ENCODE measurements at places on chromosomes 3 and 15. TPM values are rescaled to one million over a fixed set of nuclear protein-coding genes. Genes with fewer than 3 reads are reported as not detected.

The FSTL1 gene
- total RNA-seq, result 161 TPM

GRCh38 chr3:127735767-127736693 lies 63.3 kb downstream of the ABTB1 start:
- DNase-seq, result peak; percentile 44

- DNase-seq, result no peak
These were observed 119.2 kb downstream of the OSBPL10 start for GRCh38 chr3:31861826-31862225.

- DNase-seq, result no peak
These were observed 61.8 kb downstream of the SLC9A9 start for GRCh38 chr3:143786219-143787191.

DNA sequence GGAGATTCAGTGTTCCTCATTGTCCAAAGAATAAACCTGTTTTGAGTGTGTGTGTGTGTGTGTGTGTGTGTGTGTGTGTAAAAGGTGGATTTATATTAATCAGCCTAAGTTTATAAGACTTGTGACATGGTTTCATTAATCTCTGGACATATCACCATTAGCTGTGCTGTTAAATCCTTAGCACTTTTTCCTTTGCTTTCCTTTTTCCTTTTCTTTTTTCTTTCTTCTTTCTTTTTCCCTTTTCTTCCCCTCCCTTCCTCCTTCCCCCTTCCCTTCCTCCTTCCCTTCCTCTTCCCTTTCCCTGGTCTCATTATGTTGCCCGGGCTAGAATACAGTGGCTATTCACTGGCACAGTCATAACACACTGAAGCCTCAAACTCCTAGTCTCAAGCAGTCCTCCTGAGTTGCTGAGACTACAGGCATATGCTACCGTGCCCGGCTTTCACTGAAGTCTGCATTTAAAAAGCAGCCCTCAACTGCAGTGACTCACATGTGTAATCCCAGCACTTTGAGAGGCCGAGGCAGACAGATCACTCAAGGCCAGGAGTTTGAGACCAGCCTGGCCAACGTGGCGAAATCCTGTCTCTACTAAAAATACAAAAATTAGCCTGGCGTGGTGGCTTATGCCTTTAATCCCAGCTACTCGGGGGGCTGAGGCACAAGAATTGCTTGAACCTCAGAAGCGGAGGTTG lies 28.6 kb upstream of the ITPKA start:
- DNase-seq, result no peak

DNA sequence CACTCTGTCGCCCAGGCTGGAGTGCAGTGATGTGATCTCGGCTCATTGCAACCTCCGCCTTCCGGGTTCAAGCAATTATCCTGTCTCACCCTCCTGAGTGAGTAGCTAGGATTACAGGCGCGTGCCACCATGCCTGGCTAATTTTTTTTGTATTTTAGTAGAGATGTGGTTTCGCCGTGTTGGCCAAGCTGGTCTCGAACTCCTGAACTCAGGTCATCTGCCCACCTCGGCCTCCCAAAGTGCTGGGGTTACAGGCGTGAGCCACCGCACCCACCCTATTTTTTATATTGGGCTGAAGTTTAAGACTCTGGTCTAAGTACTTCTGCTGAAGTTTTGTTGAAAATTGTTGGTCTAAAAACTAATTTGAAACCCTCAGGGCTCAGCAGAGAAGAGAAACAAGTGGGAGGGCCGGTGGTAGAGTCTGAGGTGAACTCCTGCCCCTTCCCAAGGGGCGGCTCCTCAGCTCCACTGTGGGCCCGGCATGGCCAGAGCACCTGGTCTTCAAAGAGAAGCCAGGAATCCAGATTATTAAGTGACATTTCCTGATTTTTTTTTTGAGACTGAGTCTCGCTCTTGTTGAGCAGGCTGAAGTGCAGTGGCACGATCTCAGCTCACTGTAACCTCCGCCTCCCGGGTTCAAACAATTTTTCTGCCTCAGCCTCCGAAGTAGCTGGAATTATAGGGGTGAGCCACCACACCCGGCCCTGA lies 4.0 kb downstream of the HDAC11 start:
- no peak for DNase-seq

DNA sequence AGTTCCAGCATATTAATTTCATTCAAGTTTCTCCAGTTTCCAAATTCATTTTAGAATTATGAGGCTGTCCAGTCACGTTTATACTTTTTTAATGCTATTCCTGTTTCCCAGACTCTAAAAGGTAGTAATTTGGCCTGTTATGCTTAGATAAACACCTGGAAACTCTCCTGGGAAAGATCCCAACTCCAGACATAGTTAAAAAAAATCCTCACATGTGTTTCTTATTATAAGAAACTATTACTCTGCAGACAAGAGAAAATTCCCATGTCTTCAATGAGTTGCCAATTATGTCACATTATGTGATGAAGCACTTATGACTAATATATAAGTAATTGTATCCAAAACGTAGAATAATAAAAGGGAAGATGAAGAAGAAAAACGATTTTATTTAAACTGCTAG lies 137.1 kb upstream of the TMC3 start:
- peak; percentile 19 for DNase-seq

The GOLGA8K gene
- 0.50 TPM for total RNA-seq

The GOLGA8J gene
- total RNA-seq, result not detected

DNA sequence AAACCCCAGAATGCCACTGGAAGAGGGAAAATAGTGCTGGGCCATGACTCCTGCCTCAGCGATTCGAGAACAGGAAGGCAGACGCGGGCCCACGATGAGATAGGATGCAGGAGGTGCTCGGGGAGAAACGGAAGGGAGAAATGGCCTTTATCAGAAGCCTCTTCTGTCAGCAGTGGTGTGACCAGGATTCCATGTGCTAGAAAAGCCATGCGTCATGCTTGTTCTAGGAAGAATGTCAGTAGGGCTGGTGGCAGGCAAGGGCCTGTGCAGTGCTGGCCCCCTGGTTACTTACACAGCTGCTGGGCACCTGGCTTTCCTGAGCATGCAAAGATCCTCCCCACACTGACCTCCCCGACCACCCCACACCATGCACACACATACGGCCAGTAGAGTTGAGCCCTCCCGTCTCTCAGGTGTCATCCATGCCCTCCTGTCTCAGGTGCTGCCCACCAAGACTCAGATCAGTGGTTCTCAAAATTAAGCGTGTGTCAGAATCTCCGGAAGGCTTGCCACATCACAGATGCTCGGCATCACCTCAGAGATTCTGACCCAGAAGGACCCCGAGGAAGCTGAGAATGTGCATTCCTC lies 106.7 kb downstream of the ADAMTS17 start:
- DNase-seq, result no peak

DNA sequence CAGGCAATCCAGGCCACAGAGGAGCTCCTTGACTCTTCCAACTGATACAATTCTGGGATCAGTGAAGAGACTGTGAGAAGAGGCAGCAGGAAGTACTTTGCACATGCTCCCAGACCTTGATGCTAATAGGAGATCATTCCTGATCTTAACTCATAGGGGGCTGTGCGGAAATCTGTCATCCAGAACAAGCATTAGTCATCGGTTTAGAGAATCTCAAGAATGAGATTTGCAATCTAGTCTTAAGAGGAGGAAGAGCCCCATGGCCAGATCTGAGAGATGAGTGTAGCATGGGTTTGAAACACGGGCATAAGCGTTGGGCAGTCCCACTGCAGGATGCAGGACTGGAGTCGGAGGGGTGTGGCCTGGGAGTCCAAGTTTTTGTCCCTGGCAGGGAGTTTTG lies 1081.1 kb downstream of the NAALADL2 start:
- DNase-seq, result no peak

- DNase-seq, result peak; percentile 13
These were observed 1.0 kb downstream of the SHOX2 start for GRCh38 chr3:158105119-158105709.

DNA sequence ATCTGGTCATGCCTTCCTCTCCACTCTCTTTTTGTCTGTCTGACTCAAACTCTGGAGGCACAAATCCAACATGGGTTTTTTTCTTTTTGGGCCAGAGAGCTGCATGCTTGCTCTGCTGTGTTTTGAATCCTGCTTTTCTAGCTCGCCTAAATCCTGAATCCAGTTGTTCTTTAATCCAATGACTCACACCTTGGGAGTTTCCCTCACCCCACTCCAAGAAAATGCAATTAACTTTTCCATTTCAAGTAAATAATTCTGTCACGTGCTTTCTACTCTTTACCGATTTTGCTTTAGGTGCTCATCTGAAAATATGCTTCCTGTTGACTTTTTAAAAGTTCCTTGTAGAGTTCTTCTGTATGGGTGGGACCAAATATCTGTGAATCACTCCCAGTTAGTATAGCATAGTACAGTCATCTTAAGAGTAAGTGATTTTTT lies 47.6 kb downstream of the SLMAP start:
- peak; percentile 97 for DNase-seq

- DNase-seq, result no peak
These were observed 73.7 kb downstream of the RAB7A start for GRCh38 chr3:128799653-128800052.

GRCh38 chr15:82952158-82953081 lies at the start of gene HOMER2:
HOMER2 (minus strand) TSS chr15:82952720; CDS start chr15:82952535, 185 bp downstream.
- DNase-seq, result peak; percentile 29

The MME gene
- total RNA-seq, result 94.5 TPM

DNA sequence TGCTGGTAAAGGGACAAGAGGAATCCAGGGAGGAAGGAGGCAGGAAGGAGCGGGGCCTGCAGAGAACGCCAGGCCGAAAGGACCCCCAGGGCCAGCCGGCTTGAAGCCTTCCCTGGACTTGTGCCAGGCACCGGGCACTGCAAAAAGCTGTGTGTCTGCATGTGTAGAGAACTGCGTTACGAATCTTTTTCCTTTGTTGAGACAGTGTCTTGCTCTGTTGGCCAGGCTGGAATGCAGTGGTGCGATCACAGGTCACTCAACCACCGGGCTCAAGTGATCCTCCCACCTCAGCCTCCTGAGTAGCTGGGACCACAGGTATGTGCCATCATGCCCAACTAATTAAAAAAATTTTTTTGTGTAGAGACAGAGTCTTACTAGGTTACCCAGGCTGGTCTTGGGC lies 17.0 kb upstream of the MUC4 start:
- no peak for DNase-seq

DNA sequence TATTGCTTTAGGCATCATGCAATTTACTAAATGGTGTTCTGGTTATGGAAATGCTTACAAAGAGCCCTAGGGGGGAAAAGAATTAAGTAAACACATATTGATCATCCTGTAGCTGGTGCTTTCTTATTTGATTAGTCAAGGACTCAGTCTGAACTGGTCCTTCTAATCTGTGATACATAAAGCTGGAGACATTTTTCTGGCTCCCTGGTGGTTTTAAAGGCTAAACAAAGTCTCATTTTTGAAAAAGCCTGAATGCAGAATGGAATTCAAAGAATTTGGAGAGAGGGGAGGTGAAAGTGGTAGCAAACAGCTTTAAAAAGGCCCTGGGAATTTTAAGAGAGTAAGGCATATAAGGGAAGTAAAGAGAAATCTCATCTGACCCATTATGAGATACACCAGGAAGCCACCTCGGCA lies 149.7 kb downstream of the RBMS3 start:
- no peak for DNase-seq

GRCh38 chr3:7082244-7082643 lies 221.3 kb downstream of the GRM7 start:
- no peak for DNase-seq

The CAPN3 gene
- total RNA-seq, result 13.0 TPM

GRCh38 chr3:197368821-197369220 lies 70.4 kb upstream of the DLG1 start:
- no peak for DNase-seq

DNA sequence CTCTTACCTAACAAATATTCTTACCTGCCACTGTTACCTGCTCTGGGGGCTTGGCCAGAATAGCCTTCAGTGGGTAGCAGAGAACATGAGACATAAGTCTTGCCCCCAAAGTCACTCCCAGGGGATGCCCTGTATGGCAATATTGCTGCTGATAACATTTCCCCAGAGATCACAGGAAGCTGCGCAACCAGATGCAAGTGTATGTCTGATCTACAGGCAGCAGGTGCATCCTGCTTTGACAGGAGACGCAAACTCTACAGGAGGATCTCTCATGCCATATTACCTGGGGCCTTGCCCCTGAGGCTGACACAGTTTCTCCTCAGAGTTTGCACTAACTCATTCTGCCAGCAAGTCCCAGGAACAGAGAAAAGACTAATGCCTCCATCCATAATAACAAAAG lies 174.4 kb upstream of the LPP start:
- no peak for DNase-seq

The EOMES gene
- 0.94 TPM for total RNA-seq

- no peak for DNase-seq
These were observed 33.0 kb downstream of the VPS13C start for GRCh38 chr15:62027263-62027565.

The HCN4 gene
- not detected for total RNA-seq

The C3orf52 gene
- 20.7 TPM for total RNA-seq

The CLDN18 gene
- not detected for total RNA-seq

- DNase-seq, result no peak
These were observed 219.3 kb downstream of the PTPRG start for GRCh38 chr3:61780455-61781228.

The C3orf38 gene
- 20.4 TPM for total RNA-seq

- no peak for DNase-seq
These were observed 7.7 kb upstream of the GOLGB1 start for GRCh38 chr3:121757087-121757811.

DNA sequence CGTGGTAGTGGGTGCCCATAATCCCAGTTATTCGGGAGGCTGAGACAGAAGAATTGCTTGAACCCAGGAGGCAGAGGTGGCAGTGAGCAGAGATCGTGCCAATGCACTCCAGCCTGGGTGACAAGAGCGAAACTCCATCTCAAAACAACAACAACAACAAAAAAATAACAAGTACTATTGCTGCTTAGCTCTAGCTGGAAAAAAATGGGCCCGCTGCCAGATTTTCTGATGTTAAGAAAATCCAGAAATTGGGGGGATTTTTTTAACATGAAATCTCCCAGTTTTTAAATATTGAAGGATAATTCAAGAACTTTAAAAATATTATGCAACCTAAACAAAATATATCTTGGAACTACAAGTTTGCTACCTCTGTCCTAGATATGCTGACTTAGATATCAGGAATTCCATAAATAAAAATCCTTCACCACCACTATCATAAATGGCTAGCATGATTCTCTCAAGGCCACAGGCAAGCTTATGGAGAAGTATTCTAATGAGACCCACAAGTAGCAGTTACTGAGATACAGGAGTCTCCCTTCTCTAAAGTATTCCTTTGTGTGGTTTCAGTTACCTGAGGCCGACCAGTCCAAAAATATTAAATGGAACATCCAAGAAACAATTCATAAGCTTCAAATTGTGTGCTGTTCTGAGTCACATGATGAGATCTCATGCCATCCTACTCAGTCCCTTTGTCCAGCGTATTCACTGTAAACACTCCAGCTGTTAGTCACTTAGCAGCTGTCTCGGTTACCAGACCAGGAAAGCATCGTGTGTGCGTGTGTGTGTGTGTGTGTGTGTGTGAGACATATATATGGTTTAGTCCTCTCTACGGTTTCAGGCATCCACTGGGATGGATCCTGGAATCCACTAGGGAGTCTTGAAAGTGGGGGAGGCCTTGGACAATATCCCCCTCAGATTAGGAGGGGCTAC lies 277.2 kb downstream of the TBL1XR1 start:
- peak; percentile 53 for DNase-seq

- DNase-seq, result no peak
These were observed 81.6 kb upstream of the HERC1 start for GRCh38 chr15:63915209-63915872.

DNA sequence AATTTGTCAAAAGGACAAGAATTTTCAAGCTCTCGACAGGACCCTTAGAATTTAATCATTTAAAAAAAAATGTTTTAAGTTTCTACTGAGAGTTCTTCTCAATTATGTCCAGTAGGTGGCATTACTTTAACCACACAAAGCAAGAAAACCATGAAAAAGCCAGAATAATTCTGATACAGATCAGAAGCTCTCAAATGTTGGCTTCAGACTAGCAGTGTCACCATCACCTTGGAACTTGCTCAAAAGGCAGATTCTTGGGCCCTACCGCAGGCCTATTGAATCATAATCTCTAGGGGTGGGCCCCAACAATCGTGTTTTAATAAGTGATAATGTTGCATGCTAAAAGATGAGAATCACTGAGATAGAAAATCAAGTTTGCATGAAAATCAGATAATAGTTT lies 99.5 kb upstream of the KCNMB2 start:
- DNase-seq, result no peak

All from mammary epithelial cell (primary cell).